ENCODE measurements at places on chromosomes 5 and 9. TPM values are rescaled to one million over a fixed set of nuclear protein-coding genes. Genes with fewer than 3 reads are reported as not detected.

RNF183 gene
- not detected for total RNA-seq

GFI1B gene
- total RNA-seq = not detected

MCTP1 gene
- not detected for total RNA-seq

- H3K4me1 ChIP-seq = no peaks in the 10 kb centered on the region
- H3K27me3 ChIP-seq = peaks cover 38% of the 10 kb centered on the region
- no peak for DNase-seq
- H3K4me3 ChIP-seq = no peak overlapping the region
- H3K27ac ChIP-seq = no peak overlapping the region
- H3K36me3 ChIP-seq = no peaks in the 10 kb centered on the region
Measured at GRCh38 chr5:1649554-1649953, 125.8 kb upstream of the LPCAT1 start.

DNA sequence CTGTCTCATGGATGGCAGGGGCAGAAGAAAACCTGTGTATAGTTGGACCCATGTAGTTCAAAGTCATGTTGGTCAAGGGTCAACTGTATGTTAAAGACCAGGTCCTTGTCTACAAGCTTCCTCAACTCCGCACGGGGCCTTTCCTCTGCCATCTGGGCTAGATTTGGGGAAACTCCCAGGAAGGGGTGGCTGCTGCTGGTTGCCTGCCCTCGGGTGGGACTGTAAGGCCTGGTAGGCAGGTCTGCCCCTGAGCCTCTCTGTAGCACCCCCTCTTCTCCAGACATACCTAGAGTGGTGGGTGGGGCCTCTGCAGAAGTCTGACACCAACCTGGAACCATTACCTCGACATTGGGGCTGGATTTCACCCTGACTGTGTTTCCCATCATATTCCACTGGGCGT lies 15.2 kb downstream of the ENHO start:
- no peak overlapping the region for H3K4me3 ChIP-seq
- DNase-seq = no peak
- no peaks in the 10 kb centered on the region for H3K36me3 ChIP-seq
- no peaks in the 10 kb centered on the region for H3K4me1 ChIP-seq
- H3K27ac ChIP-seq = no peak overlapping the region

- no peak for DNase-seq
- no peaks in the 10 kb centered on the region for H3K27me3 ChIP-seq
- H3K4me3 ChIP-seq = no peak overlapping the region
Measured at GRCh38 chr9:121784731-121785411, 133.4 kb downstream of the DAB2IP start.
